Fibroblast of skin of scalp (primary cell): ENCODE measurements at places on chromosomes 6 and 20.

DNA sequence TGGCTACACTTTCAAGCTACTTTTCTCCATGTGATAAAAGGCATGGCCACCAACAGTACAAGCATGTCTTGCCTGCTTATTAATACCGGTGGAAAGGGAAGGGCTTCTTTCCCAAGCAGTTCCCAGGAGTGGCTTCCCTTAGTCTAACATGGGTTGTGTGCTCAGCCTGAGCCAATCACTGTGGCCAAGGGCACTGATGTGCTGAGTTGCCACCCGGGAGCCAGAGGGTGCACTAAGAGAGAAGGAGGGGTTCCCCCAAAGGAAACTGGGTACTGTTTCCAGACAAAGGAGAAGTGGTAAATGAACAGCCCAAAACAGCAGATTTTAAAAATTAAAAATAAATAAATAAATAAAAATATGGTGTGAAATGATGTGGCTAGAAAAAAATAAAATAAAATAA is 68.5 kb downstream of the BANF2 start:
- no peak for DNase-seq

DNA sequence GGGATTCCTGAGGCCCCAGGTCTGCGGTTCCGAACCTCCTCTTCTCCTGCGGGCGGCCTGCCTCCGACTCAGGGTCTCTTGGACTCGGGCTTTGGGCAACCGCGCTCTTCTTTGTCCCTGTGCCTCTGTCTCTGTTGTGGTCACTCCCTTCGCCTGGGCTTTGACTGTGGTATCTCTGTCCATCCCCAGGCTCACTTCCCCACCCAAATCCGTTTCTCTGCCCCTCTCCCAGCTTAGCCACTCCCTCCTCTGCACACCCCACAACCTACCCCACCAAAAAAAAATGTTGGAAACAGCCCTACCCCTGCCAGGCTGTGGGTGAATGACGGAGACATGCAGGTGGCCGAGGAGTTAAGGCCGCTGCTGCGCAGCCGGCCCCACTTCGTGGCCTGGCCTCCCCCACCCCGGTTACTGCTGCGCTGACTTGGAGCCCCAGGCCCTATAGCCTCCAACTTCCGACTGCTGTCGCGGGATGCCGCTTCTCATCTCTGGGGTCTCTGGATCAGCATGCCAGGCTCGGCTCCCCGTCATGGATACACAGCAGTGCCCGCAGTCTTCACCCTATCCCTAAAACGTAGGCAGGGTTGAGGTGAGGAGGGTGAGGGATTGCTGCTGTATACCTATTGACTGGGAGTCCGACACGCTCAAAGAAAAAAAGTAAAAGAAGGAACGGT is 2.7 kb upstream of the MAFB start:
- no peak for DNase-seq

GRCh38 chr20:8074931-8075330 is 55.4 kb upstream of the TMX4 start:
- no peak for DNase-seq

DNA sequence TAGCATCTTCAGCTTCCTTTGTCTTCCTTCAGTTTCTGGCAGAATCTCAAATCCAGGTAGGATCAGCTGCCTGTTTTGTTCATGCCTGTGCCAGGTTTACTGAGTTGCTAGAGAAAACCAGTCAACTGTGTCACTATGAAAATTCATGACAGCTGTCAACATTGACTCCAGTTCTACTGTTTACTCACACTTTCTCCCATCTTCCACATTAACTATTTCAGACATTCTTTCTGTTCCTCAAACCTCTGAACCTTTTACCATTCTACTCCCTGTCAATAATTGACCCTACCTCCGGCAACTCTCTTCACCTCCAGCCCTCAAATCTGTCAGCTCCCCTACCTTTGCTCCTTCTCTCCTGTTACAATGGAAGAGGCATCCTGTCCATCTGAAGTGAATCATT is 8.5 kb downstream of the ENPP4 start:
- DNase-seq: no peak

- no peak for DNase-seq
Observed at GRCh38 chr6:5506597-5506996, 245.3 kb downstream of the FARS2 start.

- DNase-seq: no peak
Observed at GRCh38 chr6:18530201-18530600, 143.1 kb downstream of the RNF144B start.
